MG63 (cell line): ENCODE measurements at places on chromosomes 16 and 17. TPM values are rescaled to one million over a fixed set of nuclear protein-coding genes. Genes with fewer than 3 reads are reported as not detected.
A peak's percentile ranks its signal among the peaks of the same experiment; 100 is the strongest.

DNA sequence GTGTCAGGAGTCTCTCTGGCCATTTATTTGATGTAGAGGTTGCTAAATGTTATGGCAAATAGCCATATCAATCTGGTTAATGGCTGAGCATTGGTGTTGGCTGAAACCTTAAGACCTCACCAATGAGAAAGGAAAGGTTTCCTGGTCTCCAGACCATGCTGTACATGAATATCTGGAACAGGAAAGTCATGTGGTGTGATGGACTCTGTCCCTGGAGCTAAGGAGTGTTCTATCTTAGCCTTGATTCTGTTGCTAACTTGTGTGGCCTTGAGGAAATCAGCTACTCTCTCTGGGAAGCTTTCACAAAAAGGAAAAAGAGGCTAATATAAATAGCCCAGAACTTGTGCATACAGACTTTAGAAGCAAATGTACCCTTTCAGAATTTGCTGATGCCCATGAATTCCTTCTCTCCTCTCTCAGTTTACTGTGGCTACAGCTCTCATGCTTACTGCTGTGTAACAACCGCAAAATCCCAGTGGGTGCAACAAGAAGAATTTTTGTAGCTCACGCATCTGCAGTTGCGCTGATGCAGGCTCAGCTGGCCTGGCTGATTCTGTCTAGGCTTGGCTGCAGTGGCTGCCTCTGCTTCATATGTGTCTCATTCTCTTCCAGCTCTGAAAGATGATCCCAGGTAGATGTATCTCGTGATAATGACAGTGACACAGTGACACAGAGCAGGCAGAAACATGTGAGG lies 287.5 kb downstream of the NPIPA8 start:
- no peak for DNase-seq

The WDR81 gene
- 7.2 and 20.3 TPM in 2 replicates for total RNA-seq

DNA sequence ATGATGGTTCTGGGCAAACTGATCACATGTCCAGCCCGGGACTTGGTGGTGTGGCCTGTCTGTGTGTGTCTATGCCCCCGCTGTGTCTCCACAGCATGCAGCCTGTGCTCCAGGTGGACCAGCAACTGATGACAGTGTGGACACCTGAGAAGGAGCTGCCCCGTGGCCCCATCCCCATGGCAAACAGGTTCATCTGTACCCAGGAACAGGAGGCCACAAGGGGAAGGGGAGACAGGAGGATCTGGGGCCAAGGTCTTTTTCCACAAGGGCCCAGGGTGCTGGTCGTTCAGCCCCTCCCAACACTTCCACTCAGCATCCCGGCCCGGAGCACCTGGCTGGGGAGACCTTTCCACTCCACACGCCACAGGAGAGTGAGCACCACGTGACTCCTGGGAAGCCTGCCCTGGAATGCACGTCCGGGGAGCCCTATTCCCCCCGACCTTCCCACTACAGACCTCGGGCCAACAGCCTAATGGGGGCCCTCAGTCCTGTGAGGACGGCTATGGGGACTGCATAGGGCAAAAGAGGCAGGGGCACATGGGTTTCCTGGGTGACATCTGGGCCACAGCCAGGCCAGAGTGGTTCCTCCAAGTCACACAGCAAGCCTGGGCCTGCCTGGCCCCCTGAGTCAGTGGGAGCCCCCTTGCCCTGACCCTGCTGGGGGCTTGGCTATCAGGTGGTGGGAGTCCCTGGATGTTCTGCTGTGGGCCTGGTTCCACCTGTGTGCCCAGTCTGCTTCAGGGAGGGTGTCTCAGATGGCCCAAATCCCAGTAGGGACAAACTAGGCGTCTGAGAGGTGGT lies 20.8 kb upstream of the NXPH3 start:
- no peak for DNase-seq

DNA sequence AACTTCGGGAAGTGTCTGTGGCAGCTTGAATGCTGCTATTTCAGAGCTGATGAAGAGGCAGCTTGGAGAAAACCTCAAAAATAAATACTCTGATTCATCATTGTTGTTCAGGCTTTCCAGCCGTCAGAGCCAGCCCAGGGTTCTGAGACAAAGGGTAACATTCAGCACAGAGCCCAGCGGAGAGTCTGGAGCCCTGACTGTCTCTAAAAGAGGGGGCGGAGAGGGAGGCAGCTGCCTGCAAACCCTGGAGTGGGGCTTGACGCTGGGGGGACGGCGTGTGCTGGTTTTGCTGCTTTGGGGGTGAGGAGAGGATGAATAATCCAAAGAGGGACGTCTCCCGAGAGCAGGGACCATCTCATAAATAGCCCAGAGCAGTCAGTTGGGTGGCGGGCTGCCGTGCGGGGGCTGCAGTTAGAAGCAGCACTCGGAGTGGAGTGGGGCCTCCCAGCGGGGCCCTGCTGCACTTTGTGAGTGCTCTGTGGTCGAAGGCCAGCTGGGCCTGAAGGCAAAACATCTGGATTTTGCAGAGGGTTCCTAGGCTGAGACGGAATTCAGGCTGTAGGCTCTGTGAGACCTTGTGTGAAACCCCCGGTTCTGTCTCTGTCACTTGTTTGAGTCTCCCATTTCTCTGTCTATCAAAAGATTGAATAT lies 237.8 kb downstream of the PRKCA start:
- DNase-seq: peak; percentile 87

DNA sequence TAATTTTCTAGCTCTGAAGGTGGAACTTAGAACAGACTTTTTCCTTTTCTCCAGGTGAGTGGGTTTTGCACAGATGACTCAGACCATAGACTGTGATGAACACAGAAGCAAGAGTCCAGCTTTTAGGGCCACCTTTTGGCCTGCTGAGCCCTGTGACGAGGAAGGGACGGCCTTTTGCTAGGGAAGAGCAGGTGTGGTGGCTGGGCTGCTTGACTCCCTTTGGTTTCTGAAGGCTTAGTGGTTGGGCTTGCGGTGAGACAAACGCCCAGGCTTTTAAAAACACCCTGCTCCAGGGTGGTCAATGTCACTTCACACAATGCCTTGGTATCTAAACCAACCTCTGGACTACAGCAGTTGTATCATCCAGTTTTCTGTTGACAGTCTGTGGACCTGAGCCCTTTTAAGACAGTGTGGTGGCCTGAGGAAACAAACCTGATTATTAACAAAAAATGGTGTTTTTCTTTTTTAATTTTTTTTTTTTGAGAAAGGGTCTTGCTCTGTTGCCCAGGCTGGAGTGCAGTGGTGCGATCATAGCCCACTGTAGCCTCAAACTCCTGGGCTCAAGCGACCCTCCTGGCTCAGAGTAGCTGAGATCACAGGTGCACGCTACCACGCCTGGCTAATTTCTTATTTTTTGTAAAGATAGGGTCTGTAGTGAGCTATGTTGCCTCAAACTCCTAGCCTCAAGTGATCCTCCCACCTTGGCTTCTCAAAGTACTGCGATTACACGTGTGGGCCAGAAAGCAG lies 134.0 kb downstream of the SNX29 start:
- no peak for DNase-seq

- DNase-seq: no peak
Observed at GRCh38 chr17:16339959-16340358, 13.3 kb downstream of the CENPV start.
